Activated gamma-delta T cell (primary cell): ENCODE measurements at places on chromosomes 11 and 22.

DNA sequence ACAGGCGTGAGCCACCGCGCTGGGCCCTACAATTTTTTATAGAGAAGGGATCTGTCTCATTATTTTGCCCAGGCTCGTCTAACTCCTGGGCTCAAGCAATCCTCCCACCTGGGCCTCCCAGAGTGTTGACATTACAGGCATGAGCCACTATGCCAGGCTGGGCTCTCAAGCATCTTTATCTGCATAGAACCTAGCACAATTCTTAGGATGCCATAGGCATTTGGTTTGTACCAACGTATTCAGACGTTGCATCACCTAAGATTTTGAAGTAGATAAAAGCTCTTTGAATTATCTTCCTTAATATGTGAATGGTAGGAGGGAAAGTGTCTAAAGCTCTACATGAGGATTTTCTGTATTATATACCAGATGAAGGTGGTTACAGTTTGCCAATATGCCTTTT, 30.5 kb downstream of the RTN3 start:
- DNase-seq = no peak

DNA sequence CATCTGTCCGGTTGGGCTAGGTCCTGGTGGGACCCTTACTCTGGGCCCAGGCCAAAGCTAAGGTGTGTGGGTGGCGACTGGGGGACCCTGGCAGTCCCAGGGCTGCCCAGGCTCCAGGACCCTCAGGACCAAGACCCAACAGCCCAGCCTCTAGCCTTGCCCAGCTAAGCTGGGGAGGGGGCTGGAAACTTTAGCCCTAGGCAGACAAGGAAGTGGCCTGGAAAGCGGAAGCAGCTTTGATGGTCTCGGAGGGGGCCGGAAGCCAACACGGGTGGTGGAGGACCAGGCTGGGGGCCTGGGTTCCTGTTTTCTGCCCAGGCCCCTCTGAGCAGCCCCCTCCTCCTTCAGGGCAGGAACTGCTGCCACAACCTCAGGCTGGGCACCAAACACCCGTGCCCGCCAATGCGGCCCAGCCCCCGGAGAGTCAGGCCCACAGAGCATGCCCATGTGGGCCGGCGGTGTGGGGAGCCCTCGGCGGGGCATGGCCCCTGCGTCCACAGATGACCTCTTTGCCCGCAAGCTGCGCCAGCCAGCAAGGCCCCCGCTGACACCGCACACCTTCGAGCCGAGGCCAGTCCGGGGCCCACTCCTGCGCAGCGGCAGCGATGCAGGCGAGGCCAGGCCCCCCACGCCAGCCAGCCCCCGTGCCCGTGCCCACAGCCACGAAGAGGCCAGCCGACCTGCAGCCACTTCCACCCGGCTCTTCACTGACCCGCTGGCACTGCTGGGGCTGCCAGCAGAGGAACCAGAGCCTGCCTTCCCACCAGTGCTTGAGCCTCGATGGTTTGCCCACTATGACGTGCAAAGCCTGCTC, 2.8 kb downstream of the SIPA1 start:
- no peak for DNase-seq

- DNase-seq = no peak
These were observed 34.6 kb downstream of the OTOG start for GRCh38 chr11:17581732-17582053.

DNA sequence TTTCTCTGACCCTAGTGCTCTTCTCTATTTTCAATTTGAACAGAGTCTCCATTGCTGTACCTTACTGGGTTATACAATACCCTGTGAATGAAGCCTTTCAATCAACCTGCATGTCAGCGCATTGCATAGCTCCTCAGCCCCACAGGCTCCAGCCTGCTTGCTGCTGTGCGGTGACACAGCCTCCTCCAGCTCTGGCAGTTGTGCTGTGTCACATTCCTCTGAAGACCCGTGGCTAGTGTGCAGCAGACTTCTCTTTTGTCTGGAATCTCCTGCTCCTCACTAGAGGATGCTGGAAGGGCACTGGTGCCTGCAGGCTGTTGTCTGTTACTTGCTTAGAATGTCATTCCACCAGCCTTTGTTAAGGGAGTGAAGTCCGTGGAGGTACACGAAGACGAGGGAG, 390.1 kb upstream of the B3GAT1 start:
- DNase-seq = no peak

- no peak for DNase-seq
These were observed 24.1 kb downstream of the IRAG1 start for GRCh38 chr11:10669258-10670033.

DNA sequence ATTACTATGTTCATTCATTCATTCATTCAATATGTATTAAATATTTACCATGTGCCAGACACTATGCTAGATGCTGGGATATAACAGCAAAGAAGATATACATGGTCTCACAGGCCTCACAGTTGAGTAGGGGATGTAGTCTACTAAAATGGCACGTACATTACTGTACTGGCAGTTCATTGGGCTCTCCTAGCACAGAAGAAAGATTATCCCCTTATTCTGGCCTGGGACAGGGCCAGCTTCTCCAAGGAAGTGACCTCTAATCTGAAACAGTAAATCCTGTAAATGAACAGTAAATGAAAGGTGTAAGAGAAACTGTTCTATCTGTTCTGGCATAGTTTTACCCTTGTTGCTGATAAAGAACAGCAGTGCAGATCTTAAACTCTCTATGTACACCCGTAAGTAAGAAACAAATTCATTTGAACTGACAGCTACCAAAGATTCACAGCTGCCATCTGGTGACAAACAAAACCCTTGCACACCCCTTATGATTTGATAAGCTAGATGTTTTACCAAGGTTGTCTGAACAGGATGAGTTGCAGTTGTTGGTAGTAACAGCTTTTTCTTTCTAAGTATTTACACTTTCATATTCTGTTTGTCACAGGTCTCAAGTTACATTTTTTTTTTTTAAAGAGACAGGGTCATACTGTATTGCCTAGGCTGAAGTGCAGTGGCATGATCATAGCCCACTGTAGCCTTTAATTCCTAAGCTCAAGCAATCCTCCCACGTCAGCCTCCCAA, 263.1 kb downstream of the TMEM135 start:
- no peak for DNase-seq

GRCh38 chr11:128359515-128359914, 227.8 kb downstream of the ETS1 start:
- DNase-seq = no peak

DNA sequence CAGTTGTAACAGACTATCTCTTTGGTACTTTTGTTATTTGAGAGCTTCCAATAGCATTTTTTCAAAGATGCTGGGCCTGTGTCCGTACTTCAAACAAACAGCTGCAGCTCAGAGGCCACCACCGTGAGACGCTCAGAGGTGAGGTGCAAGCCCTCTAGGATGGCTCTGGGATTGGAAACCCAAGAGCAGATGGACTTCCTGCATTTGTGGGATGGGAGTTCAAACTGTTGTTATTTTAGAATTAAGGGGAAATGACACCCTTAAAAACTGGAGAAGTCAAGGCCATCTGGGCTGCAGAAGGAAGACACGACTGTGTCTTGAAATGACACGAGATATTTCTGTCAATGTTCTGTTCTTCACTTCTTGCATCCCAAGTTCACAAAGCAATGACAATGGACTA, 9.2 kb upstream of the IL10RA start:
- no peak for DNase-seq

DNA sequence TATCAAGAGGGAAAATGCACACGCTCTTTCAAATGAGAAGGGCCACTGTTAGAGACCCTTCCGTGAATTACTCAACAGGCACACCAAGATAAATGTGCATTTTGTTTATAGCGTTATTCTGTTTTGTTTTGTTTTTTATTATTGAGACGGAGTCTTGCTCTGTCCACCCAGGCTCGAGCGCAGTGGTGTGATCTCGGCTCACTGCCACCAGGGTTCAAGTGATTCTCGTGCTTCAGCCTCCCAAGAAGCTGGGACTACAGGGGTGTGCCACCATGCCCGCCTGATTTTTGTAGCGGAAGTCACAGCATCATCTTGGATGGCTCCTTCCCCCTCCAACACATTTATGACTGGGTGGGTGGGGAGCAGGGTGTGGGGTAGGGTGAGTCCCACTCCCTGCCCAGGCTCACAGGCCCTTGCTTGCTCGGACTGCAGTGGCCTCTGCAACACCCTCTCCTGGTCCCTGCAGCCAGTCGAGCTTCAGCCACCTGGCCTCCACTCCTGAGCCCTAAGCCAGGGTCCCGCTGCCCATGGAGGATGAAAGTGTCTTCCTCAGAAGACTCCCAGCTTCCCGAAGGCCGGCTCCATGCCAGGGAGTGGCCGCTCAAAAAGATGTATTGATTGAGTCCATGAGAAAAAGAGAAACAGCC, 68.0 kb downstream of the RTL6 start:
- no peak for DNase-seq

DNA sequence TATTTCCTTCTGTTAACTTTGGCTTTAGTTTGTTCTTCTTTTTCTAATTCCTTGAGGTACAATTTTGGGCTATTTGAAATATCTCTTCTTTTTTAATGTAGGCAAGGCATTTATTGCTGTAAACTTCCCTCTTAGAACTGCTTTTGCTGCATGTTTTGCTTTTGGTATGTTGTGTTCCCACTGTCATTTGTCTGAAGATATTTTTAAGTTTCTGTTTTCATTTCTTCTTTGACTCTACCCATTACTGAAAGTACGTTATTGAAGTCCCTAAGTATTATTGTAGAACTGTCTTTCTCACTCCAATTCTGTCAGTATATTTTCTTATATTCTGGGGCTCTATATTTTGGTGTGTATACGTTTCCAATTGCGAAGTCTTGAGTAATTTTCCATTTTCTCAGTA, 77.9 kb downstream of the KCNQ1OT1 start:
- DNase-seq = no peak

DNA sequence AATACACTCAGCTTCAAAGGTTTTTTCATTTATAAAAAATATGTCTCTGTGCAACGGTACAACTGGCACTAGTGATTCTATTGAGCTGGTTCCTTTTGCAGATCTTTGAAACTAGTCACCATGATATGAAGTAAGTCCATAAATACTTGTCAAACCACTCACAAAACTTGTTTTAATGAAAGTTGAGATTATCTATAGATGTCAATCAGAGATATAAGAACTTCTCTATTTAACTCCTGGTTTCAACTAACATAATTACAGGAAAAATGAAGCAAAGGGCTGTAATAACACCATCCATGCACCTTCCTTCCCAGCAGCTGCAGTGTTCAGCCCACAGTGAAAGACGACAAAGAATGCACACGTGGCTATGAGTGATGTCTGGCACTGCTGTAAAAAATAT, 44.7 kb downstream of the TMEM123 start:
- no peak for DNase-seq

GRCh38 chr22:48369789-48370507, 1457.7 kb downstream of the BRD1 start:
- no peak for DNase-seq

DNA sequence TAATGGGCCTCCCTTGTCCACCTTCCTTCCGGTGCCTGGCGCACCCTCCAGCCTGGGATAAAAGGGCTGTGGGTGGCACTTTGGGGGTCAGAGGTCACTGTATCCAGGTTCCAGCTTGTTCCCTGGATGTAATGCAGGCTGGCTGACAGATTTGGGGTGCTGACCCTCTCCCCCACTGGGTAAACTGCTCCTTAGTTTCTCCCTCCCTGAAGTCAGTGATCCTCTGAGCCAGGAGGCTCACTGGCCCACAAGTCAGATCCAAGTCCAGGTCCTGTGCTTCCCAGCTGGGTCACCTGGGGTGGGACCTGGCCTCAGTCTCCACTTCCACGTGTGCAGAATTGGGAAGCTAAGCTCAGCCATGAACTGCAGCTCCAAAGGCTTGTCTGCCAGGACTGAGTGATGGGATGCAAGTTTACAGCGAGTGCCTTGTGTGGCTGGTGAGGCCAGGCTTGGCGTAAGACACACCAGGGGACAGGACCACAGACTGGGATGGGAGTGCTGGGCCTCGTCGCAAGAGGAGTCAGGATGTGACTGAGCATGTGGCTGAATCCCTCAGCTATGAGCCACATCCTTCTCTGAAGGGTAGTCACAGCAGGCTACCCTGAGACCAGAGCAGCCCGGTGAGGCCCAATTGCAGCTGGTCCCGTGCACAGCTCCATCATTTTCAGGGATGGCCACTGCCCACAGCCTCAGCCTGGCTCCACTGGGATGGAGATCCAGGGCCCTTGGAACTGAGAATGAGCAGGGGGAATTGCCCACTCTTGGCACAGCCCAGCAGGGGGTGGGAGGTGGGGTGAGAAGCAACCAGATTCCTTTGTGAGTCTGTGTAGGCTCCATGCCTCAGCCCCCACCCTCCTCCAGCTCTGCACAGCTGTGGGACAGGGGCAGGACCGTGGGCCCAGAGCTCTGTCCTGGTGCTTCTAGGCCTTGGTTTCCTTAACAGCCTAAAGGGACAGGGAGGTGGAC, 7.2 kb downstream of the SHISA8 start:
- DNase-seq = no peak

GRCh38 chr22:22756109-22756508, 111.7 kb downstream of the GGTLC2 start:
- DNase-seq = no peak

DNA sequence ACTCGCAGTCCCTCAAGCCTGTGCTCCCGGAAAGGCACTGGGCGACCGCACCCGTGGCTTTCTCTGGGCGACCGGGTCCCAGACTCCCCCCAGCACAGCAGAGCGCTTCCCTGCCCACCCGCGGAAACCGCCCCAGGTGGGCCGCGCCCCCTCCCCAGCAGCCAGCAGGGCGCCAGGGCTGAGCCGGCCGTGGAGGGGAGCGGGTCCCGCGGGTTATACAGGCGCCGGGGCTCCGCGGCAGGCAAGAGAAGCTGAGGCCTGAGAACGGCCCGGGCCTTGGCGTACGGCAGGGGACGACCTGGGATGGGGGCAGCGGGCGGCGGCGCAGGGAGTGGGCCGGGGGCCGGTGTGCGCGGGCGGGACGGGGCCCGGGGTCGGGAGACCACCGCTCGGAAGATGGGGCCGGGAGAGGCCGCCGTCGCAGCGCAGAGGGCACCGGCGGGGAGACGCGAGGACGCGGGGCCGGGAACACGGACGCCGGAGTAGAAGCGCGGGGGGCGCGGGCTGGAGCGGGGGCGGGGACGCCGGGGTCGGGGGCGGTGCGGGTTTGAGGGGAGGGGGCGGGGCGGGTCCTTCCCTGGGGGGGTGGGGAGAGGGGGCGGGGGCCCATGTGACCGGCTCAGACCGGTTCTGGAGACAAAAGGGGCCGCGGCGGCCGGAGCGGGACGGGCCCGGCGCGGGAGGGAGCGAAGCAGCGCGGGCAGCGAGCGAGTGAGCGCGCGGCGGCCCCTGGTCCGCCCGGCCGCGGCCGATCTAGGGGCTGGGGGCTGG, at the start of gene MDK:
Gene MDK, plus strand, starts transcription at position 622 of the 771 bp plus-strand sequence. CDS start 389 bp downstream, outside the sequence.
- no peak for DNase-seq

- DNase-seq = no peak
These were observed 250.1 kb downstream of the DDX10 start for GRCh38 chr11:108914981-108915380.

DNA sequence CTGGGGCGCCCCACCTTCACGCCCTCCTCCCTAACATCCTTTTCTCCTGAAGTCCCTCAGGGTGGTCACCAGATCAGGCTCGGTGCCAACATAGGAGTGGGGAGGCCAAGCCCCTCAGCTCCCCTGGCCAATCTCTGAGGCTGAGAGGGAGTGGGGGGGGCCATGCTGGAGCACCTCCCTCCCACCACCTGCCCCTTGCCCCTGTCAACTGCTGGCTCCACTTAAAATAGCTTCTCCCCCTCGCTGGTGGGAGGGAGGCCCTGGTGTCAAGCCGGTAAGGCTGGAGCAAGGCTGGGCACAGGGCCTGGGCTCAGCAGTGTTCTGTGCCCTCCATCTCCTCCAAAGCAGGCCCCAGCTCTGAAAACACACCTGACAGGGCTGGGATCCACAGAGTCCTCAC, 4.9 kb downstream of the PLXNB2 start:
- DNase-seq = no peak
